Fibroblast of skin of right quadriceps (primary cell): ENCODE measurements at places on chromosomes 5 and 9.

DNA sequence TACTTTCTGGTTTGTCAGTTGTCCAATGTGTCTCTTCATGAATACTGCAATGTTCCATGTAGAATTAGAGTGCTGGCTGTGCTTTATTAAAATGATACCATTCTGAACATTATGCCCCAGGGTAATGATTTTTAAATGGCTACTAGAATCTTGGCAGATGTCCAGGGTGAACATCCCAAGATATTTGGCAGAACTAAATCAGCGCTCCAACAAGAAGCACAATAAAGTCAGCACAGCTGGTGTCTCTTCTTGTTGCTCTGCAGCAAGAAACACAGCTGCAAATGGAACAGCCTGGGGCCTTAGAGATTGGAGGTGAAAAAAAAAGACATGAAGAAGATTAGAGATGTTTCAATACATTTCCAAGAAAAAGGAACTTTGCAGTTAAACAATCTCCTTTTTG is 248.3 kb downstream of the CDH18 start:
- DNase-seq, result no peak

DNA sequence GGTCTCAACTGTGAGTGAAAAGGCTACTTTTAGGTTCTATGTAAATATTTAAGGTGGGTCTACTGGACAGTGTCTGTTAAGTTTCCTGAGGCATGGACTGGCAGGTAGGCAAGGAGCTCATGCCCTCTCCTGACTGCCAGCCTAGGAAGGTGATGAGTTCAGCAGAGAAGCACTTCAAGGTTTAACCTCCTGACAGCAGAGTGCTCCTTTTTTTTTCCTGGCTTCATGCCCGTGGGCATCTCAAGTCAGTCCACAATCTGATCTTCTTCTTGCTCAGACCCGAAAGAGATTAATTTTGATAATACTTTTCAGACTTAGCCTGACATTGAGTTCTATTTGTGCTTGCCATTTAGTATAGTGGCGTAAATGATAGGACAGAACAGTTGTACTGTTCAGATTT is 241.9 kb upstream of the NREP start:
- no peak for DNase-seq

DNA sequence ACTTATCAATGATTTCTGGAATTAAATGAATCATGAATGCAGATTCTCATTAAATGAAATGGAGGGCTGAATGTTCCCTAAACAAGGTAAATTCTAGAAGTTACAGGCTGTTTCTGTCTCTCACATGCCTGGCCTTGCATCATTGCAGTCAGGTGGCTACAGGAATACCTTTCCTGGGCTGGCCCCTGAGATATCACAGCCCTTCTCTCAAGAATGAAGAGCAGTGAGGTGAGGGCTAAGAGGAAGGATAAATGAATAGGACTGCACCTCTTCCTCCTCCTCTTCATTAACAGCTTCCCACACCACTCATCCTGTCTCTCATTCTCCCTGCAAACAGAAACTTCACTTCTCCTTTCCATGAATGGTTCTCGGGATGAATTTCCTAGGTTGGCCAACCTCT is 22.5 kb downstream of the ARHGEF28 start:
- no peak for DNase-seq

GRCh38 chr5:74059706-74060105 is 433.7 kb downstream of the ARHGEF28 start:
- DNase-seq, result no peak

- DNase-seq, result no peak
These were observed 36.6 kb upstream of the NR4A3 start for GRCh38 chr9:99785010-99785590.

DNA sequence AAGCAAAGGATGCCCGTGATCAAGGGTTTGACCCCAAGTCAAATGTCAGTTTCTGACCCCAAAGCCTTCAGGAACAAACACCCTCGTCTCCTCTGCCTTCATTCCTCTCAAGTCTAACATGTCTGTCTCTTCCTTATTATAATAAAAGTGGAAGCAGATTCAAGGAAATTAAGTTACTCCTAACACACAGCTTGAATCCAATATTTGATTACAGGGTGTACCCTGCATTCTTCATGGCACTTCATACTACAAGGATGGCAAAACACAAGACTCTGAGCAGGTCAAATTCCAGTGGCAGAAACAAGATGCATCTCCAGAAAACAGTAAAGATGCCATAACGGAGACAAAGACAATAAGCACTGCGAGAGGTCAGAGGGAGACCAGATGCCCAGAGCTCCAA is 119.2 kb upstream of the FAM120A start:
- DNase-seq, result no peak

- DNase-seq, result no peak
These were observed 1858.6 kb upstream of the CDH9 start for GRCh38 chr5:28896949-28897348.

DNA sequence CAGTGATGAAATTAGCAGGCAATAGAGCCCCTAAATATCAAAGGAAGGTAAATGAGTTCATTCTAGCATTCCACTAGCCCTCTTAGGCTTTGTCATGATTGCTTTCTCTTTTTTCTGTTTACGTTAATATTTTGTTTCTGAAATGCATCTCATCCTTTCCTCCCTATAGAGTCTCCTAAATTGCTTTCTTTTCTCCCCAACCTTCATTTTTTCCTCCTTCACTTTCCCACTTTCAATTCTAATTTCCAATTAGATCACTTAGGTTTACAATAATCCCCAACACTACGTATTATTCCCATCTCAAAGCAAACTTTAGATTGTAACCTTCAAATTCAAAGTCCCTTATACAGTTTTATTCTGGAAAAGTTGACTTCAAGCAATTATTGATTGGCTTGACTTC is 559.3 kb downstream of the RAB3C start:
- no peak for DNase-seq

GRCh38 chr5:140565780-140566095 is 1.1 kb downstream of the SLC35A4 start:
- no peak for DNase-seq

DNA sequence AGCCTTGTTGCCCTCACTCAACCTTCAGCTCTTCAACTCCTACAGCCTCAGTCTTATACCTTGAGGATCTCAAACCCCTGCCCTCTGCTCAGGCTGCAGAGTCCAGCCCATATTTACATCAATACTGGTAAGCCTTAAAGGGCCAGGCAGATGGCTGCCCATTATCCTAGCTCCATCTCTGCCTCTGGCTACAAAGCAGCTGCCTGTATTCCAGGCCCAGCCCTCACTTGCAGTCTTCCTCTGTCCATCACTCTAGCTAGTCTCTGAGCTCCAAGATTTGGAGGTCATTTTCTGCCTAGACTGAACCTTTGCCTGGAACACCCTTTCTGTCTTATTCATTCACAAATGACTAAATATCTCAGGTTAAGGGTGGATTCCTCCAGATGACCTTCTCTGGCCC is 50.2 kb upstream of the GALNT10 start:
- DNase-seq, result no peak

GRCh38 chr5:83724935-83725334 is 4.3 kb upstream of the HAPLN1 start:
- DNase-seq, result no peak

GRCh38 chr9:94002316-94003140 is 47.4 kb upstream of the BARX1 start:
- DNase-seq, result peak; percentile 14

DNA sequence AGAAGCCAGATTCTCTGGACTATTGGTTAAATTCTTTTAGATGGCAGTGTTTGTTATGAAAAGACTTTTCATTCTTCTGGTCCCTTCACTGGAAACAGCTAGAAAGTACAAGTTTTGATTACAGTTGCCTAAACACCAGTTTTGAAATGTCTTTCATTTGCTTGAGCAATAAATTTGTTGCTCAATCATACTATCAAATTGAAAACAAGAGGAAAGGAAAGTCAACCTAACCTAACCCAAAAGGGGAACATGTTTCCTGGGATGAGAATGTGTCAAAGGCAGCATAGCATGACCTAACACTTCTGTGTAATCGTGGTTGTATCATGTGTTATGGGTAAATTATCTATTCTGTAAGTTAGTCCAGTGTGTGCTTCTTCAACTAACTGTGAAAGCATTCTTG is 213.2 kb downstream of the TMC1 start:
- no peak for DNase-seq

- DNase-seq, result no peak
These were observed 516.9 kb downstream of the CTNND2 start for GRCh38 chr5:11387382-11387781.

- peak; percentile 5 for DNase-seq
These were observed 567.5 kb downstream of the ELAVL2 start for GRCh38 chr9:23258569-23258968.

- no peak for DNase-seq
These were observed 48.2 kb downstream of the ANXA1 start for GRCh38 chr9:73199886-73200285.

DNA sequence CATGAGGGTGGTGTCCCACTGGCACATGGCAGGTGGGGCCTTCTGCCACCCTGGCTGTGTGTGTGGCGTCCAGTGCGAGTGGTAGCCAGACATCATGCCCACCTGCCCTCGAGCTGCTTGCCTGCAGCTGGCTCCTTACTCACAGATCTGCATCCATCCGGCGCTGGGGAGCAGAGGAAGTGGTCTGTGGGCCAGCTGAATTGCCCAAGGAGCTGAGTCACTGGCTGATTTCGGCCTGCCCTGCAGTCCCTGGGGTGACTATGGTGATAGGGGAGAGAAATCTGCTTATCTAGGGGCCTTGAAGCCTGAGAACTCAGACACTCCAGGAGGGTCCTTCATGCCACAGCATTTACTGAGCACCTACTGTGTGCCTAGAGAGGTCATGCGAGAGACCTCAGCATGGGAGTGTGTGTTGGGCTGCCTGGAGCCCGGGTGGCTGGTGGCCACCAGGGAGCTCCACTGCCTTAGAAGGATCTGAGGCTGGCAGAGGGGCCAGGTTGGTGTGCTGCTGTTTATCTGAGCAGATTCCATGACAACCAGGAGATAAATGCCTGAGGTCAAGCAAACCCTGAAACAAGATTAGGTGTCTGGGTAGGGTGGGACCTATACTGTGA is 57.1 kb downstream of the SLC22A5 start:
- DNase-seq, result peak; percentile 88

- peak; percentile 33 for DNase-seq
These were observed 42.7 kb upstream of the COL5A1 start for GRCh38 chr9:134598884-134599245.

DNA sequence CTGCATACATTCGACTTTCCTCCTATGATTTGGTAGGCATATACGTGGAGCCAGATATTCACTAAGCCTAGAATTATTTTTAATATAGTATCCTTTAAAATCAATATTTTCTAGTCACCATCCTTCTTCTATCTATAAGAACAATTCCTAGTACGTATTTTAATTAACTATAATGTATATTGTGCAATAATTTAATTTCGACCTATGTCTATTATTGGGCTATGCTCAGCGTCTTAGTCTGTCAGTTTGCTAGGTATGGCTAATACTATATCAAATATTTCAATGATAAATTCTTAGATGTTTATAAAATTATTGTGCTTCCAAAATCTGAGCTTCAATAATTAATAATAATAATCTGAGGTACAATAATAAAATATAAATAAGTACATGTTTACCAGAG is 705.3 kb downstream of the PRELID2 start:
- DNase-seq, result no peak

GRCh38 chr5:157745041-157745456 is 1.5 kb downstream of the LSM11 start:
- no peak for DNase-seq

DNA sequence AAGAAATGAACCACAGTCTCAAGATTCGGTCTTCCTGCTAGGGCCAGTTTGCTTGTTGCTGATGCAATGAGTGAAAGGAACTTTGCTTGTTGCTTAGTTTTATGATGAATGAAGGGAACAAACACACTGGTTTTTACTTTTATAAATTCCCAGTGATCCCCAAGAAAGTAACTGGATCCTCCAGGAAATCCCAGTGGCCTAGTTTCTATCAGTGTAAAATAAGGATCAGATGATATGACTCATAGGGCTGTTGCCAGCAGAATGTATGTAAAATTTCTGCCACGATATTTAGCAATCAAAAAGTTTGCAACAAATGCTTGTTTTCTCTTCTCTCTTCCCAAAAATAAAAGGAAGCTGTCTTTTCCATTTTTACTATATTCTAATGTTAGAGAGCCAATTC is 160.1 kb upstream of the CDKN2B start:
- DNase-seq, result peak; percentile 80

- DNase-seq, result no peak
These were observed 3.6 kb upstream of the BNIP1 start for GRCh38 chr5:173140769-173141168.

GRCh38 chr9:111178331-111179055 is 140.2 kb upstream of the LPAR1 start:
- DNase-seq, result peak; percentile 97

DNA sequence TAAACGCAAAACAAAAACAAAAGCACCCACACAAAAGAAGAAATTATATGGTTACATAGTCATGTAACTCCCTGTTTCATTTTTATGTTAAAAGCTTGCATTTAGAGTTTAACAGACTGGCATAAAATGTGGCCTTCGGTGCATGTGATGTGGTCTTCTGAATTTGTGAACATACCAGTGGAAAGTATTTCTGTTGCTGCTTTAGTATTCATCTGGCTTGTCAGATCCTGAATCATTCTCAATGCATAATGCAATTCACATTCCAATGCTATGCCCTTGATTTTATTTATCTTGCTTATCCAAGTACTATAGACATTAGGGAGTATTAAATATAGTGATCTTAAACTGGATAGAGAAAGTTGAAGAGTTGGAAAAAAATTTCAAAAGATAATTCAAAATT is 740.2 kb upstream of the ZNF608 start:
- peak; percentile 77 for DNase-seq

GRCh38 chr9:131276094-131276888 is at the start of gene FAM78A:
TSS of gene FAM78A (minus strand) at chr9:131276510. CDS start at chr9:131276179, 331 bp downstream.
- no peak for DNase-seq

- no peak for DNase-seq
These were observed 42.3 kb upstream of the ZSWIM6 start for GRCh38 chr5:61289669-61290306.

DNA sequence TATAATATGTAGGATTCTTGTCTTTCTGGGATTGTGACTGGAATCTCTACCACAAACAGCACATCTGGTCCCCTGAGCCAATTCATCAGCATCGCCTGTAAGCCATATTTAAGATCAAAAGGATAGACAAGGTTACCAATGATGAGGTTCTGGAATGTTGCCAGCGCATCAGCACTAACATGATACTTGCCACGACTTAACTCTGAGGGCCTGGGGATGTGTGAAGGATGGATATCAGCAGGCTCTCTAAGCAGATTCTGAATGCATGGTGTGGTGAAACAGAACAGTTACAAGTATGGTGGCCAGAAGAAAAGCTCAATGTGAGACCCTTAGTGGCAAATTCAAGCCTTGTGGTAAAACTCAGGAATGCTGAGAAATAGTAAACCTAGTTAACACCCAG is 143.0 kb downstream of the XRCC4 start:
- peak; percentile 8 for DNase-seq

DNA sequence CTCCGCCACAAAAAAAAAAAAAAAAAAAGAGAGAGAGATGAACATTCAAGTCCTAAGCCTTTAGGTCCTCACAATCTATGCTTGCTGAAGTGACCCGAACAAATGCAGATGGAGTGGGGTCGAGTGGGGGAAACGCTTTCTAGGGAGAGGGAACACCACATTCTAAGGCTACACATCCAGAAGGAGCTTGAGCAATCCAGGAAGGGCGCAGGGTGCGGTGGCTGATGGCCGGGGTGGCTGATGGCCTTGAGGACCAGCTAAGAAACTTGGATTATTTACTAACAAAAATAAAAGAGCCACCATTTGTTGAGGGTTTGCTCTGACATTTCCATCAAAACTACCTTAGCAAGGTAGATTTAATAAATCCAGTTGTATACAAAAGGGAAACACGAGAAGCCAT is 764 bp upstream of the BNIP1 start:
- no peak for DNase-seq
